ENCODE measurements at places on chromosomes 11 and 22.

DNA sequence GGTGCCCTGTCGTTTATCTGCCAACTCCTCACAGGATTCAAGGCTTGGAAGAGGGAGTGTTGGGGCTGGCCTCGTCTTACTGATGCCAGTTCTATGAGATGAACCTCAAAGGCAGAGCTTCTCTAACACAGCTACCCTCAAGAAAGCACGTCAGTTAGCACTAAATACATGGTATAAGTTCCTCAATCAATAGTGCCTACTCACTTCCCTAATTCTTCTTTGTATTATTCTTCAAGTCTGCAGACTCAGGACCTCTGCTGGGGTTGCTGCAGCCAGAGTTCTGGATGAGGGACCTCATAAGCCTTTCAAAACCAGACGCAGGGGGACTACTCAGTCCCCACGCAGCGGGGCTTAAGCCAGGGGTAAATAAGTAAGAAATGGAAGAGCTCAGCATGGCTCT lies 118.3 kb downstream of the VPREB1 start:
- DNase-seq = no peak

DNA sequence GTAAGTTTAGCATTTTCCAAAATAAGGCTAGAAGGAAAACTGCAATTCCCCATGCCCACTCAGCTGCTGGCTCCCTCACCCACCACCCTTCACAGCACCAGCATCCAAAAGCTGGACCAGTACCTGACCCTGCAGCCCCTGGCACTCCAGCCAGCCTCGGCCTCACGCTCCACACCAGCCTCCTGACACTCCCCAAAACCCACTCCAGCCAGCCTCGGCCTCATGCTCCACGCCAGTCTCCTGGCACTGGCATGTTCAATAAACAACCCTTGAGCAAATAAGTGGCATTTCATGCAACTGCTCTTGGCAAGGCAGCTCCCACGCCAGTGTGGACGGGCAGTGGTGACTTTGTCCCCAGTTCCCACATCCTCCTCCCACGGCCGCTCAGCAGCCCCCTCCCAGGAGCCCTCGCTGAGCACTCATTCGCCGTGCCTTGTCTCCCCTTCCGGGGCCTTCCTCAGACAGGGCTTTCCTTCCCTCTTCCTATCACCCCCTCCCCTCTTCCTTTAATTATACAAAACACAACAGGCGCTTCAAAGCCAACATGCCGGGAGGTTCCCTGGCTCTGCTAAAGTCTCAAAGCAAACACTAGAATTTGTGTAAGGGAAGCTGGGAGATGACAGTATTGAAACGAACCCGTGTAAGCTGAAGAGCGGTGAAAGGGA lies 6.8 kb downstream of the TOLLIP start:
- DNase-seq = peak; percentile 24

GRCh38 chr11:64786308-64786707 lies 8.0 kb upstream of the SF1 start:
- no peak for DNase-seq

DNA sequence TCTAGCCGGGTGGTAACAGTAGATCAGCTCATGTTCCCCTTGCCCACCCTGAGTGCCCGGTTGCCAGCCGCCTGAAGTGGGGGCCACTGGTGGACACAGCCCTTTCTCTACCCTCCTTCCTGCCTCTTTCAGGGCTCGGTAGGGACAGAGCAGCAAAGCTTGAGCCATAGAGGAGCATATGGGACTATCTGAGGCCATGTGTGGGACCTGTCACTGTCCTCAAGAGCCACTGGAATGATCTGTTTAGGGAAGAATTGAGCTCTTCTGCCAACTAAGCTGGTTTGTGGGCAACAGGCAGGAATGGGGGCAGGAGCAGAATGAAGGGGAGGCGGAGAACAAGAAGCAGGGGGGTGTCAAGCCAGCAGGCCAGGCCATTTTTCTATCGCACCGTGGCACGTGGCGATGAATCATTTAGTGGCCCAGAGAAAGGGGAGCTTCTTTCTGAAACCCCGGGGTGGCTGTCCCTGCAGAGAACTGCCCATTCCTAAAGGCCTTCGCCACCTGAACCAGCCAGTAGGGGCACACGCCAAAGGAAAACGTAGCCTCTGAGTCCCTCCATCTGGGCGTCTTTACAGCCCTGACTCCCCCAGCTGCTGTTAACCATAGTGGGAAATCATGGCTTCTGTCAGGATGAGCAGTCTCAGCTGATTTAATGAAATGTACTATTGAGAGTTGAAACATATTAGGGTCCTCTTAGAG lies 8.8 kb downstream of the ASPHD2 start:
- no peak for DNase-seq

- DNase-seq = no peak
Measured at GRCh38 chr22:44383064-44383575, 70.4 kb upstream of the SHISAL1 start.
